Suprapubic skin (tissue), 4 donors: ENCODE measurements at places on chromosomes 12 and 14.

DNA sequence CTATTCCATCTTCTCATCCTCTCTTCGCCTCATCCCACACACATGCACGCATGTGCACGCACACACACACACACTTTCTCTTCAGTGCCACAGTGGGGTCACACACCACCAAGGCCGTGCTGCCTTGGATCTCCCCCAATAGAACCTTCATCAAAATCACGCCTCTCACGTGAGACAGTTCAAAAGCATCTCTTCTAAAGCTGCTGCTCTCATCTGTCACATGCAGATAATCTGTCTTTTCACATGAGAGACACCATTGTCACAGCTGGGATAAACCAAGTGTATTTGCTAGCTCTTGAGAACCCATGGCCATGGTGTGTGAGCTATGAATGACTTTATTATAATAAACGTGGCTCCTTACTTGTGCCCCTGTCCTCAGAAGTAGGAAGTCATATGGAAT, 218.7 kb downstream of the EGLN3 start:
- no peak for DNase-seq

- DNase-seq, result no peak
Measured at GRCh38 chr14:38168416-38168815, 39.3 kb upstream of the SSTR1 start.

DNA sequence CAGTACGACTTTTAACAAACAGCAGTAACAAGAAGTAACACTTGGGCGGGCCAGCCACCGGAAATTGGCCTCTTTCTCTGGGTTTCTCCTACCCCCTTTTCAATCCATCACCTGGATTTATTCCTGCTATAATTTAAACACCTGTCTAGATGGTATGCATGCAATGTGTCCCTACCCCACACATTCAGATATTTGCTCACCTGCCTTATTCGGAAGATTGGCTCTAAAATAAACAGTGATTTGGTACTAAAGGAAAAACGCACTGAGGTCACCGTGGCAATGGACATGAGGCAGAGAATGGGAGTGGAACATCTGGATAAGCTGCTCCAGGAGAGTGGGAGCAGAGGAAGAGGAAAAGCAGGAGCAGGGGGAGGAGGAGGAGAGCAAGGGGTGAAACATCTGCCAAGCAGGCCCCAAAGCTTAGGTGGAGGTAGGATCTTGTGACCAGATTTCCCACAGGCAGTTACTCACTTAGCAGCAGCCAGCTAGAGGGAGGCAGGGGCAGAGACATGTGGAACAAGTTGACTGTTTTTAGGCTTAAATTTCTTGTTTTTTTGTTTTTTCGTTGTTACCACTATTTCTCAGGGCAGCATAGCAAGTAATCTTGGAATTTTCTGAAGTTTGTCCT, 150.9 kb downstream of the TTLL5 start:
- DNase-seq, result no peak

DNA sequence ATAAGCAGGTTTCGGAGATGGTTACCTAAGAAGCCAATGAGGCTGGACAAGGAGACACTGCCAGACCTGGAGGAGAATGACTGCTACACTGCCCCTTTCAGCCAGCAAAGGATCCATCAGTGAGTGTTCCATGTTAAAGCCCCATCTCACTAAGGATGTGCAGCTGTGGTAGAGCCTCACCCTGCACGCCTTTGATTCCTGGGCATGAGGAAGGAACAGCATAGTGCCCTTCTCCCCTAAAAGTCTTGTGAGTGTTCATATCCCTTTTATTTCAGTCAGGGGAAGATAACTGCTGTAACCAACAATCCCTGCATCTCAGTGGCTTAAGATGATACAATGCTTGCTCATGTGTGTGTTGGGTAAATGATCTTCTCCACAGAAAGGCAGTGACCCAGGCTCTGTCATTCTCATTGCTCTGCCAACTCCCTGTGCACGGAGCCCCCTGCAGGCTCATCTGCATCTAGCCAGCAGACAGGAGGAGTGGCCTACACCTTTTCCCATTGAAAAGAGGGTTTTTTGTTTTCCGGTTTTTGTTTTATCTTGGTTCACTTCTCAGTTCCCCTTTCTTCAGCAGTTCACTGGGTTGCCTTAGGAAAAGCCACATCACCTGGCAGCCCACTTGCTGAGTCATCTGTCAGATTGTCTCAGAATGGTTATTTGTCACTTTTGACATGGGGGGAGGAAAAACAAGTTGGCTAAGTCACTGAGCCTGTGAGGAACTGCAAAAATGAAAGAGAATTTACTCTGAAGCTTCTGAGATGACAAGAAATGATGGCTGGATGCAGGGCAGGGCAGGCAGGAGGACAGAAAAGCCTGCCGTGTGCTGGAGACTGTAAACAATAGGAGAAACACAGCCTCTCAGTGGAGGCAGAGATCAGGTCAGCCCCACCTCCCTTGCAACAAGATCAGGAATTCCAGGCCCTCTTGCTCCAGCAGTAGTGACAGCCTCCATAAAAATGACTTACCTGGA, 193.3 kb downstream of the ANO4 start:
- no peak for DNase-seq
